ENCODE measurements at places on chromosomes 4 and X.

DNA sequence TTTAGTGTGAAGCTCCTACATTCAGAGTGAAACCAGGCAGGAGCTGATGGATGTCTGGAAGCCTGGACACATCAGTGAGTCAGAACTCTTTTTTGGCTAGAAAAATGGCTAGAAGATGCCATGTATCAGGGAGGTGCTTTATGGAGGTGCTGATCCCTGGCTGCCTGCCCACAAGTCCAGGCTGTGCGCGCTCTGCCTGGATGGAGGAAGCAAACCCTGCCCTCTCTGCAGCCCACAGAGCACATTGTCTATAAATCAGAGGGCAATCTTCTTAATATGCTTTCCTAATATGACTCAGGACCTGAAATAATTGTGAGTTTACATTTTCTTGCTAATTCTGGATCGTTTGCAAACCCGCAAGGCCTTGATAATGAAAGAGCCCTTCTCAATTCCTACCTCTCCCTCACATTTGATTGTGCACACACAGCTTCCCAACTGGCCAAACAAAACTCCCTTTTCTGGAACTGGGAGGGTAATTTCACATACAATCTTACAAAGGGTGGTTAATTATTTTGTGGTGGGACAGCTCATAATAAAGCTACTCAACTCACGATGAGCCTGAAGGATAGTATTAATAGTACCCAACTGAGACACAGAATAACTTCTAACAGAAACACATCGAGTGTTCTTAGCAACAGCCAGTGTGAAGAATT lies 11.7 kb downstream of the MFAP3L start:
- no peak for DNase-seq

DNA sequence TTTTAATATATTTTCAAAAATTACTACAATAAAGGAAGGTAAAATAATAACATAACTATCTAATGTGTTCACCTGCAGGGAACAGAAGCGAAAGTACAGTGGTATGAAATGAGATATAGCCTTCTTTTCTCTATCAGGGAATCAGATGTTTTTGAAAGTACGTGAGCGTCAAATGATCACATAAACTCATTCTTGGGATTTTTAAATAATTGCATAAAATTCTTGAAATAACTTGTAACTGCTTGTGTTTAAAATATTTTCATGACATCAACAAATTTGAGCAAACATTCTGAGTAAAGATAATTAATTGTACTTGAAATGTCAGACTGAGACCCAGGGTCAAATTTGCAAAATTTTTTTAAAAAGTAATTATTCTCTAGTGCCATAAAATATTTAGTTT lies 193.5 kb upstream of the NEIL3 start:
- DNase-seq: no peak

DNA sequence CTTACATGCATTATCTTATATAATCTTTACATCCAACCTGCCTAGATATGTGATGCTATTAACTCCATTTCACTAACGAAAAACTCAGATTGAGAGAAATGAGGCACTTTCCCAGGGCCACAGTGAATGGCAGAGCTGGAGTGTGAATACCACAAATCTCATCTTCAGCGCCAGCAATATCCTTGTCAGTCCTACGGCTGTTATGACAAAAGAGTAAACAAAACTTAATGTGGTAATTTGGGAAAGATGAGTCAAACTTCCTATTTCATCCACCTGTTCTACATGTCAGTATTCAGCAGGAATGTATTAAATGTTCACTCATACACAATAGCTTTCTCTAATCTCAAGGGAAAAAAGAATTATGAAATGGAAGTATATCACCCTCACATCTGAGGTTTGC lies 56.9 kb downstream of the FAT1 start:
- no peak for DNase-seq

DNA sequence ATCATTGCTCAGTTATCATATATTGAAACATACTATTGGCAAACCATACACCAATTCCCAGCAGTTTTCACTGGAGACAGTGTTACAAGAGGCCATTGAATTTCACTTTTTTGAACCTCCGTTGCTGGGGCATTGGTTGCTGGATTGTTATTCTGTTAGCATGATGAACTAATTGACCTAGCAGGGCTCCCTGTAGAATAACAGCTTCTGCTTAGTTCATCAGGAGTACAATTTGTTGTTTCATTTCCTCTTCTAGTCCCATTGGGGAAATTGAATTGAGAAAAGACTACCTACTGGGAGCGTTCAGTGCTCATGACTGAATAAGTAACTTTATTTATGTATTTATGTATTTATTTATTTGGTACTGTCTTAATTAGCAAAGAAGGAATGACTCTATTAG lies 151.6 kb downstream of the SLIT2 start:
- no peak for DNase-seq

DNA sequence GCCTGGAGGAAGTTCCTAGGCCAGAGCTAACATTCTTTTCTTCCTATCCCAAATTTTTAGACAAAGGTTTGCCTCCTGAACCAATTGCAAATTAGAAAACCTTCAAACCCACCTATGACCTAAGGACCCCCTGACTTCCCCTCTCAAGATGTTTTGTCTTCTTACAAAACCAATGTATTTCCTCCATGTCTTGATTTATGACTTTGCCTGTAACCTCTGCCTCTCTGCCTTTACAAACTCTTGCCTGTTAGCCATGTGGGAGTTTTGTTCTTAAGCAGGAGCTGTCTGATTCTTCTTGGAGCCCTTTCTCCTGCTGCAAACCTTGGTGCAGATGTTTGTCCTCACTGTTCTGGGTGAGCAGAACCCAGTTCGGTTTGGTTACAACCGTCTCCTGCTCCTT lies 222.3 kb upstream of the BOD1L1 start:
- no peak for DNase-seq

DNA sequence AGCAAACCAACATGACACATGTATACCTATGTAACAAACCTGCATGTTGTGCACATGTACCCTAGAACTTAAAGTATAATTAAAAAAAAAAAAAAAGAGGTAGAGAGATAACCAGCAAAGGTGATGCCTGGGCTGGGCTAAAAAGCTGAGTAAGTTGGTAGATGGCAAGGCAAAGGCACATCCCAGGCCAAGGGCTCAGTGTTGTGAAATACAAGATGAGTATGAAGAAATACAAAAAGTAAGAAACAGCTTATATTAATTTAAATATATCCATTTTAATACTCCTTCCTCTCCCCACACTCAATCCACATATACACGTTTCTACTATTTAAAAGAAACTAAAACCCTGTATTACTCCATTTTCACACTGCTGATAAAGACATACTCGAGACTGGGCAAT lies 25.8 kb downstream of the TEC start:
- no peak for DNase-seq

DNA sequence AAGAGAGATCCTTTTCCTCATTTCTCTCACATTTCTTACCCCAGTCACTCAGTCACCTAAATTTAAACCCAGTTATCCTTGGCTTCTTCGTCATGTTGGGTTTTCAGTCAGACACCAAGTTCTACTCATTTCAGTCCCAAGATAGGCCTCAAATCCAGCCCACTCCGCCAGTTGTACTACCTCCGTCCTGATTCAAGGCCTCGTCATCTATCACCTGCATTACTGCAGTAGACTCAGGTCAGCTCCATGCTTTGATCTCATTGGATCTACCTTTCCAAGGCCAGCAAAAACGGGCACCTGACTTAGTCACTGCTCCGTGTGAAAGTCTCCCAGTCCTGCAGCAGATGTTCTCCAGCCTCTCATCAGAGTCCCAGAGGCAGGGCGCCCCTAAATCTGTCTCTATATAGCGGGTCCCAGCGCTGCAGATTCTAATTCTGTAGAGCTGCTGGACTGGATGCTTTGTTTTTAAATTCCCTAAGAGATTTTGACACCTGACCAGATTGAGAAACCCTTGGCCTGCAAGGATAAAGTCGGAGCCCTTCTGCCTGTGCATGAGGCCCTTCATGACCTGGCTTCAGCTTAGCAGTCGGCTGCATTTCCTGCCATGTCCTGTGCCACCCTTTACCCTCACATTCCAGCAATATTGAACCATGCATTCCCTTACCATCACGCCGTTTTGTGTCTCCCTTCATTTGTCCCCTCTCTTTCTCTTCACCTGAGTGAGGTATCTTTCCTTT lies 53.7 kb downstream of the ZFX start:
- DNase-seq: no peak

GRCh38 chr4:123378794-123379193 lies 17.8 kb upstream of the SPRY1 start:
- DNase-seq: no peak

- DNase-seq: peak; percentile 0
These were observed 223.1 kb upstream of the DMD start for GRCh38 chrX:33434256-33435092.

GRCh38 chr4:166019441-166020220 lies 146.6 kb downstream of the TLL1 start:
- DNase-seq: no peak

- DNase-seq: no peak
These were observed 194.3 kb downstream of the ARHGAP24 start for GRCh38 chr4:85669204-85669603.

DNA sequence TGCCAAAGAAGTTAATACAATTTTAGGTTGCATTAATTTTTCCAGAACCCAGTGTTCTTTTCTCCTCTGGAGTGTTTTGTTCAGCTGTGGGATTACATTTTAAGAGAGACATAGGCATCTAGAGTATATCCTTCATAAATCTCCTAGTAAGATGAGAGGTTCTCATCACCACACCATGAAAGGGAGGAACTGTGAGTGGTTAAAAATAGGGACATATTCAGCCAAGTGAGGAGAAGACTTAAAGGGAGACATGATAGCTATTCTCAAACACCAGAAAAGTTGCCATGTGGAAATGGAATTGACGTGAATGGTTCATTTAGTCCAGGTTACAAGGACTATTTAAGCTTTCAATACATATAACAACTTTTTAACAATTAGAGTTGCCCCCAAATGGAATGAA lies 6.5 kb upstream of the MRPL1 start:
- DNase-seq: no peak

- no peak for DNase-seq
These were observed 36.0 kb upstream of the SPANXC start for GRCh38 chrX:141278306-141278705.

GRCh38 chr4:39354254-39354552 lies 12.0 kb downstream of the RFC1 start:
- DNase-seq: no peak

DNA sequence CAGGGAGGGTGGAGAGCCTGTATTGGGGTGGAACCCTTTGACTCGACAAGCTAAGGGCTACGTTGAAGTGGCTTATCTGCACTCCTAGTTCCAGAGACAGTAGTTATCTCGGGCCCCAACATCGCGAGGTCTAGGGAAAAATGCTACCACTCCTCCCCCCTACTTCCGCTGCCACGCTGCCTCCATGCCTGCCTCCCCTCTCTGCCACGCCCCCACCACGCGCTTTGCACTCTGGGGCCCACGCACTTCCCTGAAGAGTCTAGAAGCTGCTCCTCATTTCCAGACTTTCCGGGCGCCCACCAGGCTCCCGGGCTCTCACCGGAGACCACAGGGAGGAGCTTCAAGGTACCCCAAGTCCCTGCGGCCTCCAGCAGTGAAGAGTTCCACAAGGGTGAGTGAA lies at the start of gene PASD1:
TSS of gene PASD1 (plus strand) at position 227 of the 400 bp plus-strand sequence. CDS start 37,879 bp downstream, outside the sequence.
- DNase-seq: no peak

- DNase-seq: peak; percentile 20
These were observed 1.7 kb downstream of the PHF8 start for GRCh38 chrX:54042609-54043021.

- no peak for DNase-seq
These were observed 35.2 kb downstream of the SLC25A5 start for GRCh38 chrX:119503484-119503861.

DNA sequence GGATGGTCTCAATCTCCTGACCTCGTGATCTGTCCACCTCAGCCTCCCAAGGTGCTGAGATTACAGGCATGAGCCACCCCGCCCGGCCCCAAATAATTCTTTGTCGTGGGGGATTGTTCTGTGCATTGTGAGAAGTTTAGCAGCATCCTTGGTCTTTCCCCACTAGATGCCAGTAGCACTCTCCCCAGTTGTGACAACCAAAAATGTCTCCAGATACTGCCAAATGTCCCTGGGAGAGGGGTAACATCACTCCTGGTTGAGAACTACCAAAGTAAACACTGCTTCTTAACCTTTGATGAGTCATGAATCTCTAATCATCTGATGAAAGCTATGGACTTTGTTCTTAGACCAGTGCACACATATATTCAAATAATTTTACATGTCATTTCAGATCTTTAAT lies 90.7 kb upstream of the BRS3 start:
- no peak for DNase-seq

DNA sequence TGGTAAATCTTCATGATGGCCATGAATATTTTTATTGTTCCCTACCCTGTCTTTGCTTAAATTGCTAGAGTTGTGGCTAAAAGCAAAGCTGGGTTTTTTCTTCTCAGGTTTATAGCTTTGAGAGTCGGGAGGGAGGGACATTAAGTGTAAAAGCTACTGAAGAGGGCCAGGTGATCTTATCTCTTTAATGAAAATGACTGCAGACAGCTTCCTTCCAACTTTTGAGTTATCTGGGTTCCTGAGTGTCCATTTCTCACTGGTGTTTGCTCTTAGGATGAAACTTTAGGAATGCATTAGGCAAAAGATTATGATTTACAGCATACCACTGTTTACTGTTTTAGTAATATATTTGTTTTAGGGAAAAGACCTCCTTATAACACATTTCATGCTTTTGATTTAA lies 187.7 kb downstream of the SHROOM3 start:
- no peak for DNase-seq

DNA sequence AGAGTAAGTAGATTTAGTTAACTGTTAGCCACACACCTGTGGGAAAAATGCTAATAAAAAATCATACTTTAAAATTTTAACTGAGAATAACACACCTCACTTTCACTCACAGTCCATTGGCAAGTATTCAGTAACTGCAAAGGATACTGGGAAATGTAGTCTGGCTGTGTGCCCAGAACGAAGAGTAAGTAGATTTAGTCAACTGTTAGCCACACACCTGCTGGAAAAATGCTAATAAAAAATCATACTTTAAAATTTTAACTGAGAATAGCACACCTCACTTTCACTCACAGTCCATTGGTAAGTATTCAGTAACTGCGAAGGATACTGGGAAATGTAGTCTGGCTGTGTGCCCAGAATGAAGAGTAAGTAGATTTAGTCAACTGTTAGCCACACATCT lies 178.4 kb upstream of the NWD2 start:
- no peak for DNase-seq

- DNase-seq: peak; percentile 16
These were observed 119.2 kb downstream of the DDX53 start for GRCh38 chrX:23118890-23119527.

DNA sequence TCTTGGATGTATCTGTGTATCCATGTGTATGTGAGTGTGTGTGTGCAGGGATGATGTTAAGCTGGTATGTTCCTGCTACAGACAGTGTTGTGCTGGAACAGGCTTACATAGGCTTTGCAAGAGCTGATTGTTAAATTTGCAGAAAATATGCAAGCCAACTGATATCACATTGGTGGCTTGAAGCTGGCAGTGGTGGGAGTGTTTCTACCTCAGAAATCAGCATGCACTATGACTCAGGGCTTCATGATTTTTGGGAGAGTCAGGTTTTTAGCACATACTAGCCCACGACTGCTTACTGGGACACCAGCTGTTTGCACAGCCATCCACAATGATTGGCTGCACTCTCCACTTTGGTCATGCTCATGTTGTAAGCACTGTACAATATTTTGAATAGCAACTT lies 261.8 kb downstream of the DHX15 start:
- no peak for DNase-seq

GRCh38 chr4:79788884-79789283 lies 284.1 kb downstream of the ANTXR2 start:
- DNase-seq: no peak

- peak; percentile 24 for DNase-seq
These were observed at the start of gene NDUFC1 for GRCh38 chr4:139301821-139302611. Gene NDUFC1 (minus strand): TSS chr4:139302477. CDS start chr4:139295798, 6,679 bp downstream.

GRCh38 chr4:73676861-73677323 lies 56.7 kb upstream of the RASSF6 start:
- DNase-seq: peak; percentile 62
